Right ventricle myocardium inferior (tissue), 1 donor: ENCODE measurements at places on chromosomes 5 and 9. TPM values are rescaled to one million over a fixed set of nuclear protein-coding genes. Genes with fewer than 3 reads are reported as not detected.

NR6A1 gene
- total RNA-seq = 1.2 TPM

ADAMTS12 gene
- 2.1 TPM for total RNA-seq

SHC3 gene
- 1.1 TPM for total RNA-seq

PTRH1 gene
- total RNA-seq = 14.2 TPM

ZNF454 gene
- 1.8 TPM for total RNA-seq

ISL1 gene
- not detected for total RNA-seq

PCDHGB3 gene
- total RNA-seq = 7.3 TPM

NRG2 gene
- 1.9 TPM for total RNA-seq

THBS4 gene
- 32.9 TPM for total RNA-seq

SLC22A4 gene
- total RNA-seq = 0.57 TPM

SLC28A3 gene
- 1.0 TPM for total RNA-seq

FBP2 gene
- 0.54 TPM for total RNA-seq

- peak; percentile 55 for DNase-seq
Observed at GRCh38 chr5:176577312-176578176, 28.4 kb downstream of the CDHR2 start.

DNA sequence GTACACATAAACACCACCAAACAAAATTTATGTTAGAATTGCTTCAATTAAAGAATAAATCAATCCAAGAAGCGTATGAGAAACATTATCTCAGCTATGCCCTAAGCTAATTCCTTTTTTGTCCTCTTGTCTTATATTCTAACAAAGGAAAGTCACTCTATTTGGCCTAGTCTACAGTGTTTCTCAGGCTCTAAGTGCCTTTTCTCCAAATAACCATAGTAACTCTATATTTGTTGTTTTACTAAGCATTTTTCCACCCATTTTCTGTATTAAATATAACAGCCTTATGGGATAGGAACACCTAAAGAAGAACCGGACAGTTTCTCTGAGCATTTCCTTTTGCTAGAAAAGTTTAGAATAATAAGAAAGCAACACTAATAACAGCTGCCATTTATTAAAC is 120.1 kb upstream of the MTAP start:
- no peak for DNase-seq

- no peak for DNase-seq
Observed at GRCh38 chr5:149289301-149289700, 17.6 kb downstream of the AFAP1L1 start.

DNA sequence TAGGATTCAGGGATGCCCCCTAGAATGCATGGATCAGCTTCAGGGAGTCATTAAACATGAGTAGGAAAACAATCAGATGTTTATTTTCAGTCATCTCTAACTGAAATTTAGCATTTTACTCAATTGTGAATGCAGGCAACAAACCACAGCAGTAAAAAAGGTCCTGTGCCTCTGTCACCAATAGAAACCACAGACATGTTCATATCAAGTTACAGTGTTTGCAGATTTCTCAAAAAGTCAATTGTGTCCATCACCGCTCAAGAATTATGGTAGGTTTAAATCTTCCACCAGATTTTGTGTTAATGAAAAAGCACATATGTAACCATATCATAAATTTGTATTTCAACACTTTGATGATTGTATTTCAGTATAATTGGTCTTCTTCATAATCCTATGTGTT is 68.4 kb upstream of the SLC1A1 start:
- no peak for DNase-seq

- no peak for DNase-seq
Observed at GRCh38 chr5:133527311-133527710, 85.0 kb downstream of the FSTL4 start.

GRCh38 chr5:158456756-158457155 is 597.8 kb upstream of the CLINT1 start:
- no peak for DNase-seq

DNA sequence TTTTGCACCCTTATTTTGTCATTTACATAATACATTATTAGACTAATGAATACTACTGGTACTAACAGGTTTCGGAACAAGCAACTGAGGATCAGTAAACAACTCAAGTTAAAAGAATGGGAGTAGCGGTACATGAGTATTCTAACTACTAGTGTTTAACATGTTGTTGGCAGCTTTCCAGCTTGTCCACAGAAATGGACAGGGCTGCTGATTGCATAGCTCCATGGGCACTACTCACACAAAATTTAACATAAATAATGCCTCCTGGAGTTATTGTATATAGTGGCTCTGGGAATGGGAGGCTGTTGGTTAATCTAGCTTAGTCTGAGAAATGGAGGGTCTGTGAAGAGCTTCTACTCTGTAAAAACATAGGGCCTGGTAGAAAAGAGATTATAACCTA is 6.7 kb downstream of the NCBP1 start:
- no peak for DNase-seq

DNA sequence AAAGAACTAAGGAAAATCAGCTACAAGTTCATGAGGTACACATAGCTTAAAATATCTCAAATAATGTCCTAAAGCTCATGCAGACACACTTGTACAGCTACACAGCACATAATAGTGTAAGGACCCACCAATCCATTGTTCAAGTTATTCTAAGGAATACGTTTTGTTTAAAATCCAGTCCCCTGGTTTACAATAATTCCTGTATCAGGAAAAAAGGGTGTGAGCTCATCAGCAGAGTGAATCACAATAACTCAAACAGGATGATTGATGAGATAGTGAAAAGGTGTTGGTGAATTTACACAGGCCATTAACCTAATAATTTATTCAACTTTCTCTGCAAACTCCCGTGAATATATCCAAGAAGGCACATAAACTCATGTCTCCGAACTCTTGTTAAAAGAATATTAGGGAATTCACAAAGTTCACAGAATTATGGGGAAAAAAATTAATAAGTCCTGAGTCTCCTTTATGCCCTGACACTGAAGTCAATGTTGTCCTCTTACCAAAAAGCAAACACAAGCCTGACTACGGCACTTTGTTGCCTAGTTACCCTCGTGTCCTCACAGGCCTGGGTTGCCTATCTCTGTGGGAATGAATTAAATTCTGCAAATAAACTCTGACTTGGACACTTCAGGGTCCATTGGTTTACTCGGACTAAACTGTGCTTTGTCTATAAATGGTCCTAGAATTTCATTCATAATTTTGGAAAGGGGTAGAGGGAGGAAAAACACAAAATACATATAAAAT is 142.8 kb upstream of the PDE4D start:
- DNase-seq = no peak

GRCh38 chr5:96256795-96257470 is 176.1 kb downstream of the PCSK1 start:
- DNase-seq = peak; percentile 20

DNA sequence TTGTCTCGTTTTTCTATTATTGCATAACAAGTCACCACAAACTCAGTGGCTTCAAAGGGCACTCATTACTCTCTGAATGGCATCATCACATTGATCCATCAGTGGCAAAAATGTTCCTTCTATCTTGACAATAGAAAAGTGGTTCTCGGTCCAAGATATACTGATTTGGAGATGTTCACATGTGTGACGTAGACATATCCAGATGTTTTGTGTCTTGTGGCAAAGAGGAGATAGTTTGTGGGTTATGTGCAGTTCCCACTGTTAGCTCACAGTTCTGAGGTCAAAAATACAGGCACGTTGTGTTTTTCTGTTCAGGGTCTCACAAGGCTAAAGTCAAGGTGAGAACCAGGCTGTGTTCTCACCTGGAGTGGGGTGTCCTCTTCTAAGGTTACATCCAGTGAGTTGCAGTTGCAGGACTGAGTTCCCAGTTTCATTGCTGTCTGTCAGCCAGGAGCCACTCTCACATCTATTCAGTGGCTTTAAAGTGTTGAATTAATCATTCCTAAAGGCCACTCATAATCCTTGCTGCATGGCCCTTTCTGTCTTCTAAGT is 55.3 kb downstream of the GAS1 start:
- no peak for DNase-seq

DNA sequence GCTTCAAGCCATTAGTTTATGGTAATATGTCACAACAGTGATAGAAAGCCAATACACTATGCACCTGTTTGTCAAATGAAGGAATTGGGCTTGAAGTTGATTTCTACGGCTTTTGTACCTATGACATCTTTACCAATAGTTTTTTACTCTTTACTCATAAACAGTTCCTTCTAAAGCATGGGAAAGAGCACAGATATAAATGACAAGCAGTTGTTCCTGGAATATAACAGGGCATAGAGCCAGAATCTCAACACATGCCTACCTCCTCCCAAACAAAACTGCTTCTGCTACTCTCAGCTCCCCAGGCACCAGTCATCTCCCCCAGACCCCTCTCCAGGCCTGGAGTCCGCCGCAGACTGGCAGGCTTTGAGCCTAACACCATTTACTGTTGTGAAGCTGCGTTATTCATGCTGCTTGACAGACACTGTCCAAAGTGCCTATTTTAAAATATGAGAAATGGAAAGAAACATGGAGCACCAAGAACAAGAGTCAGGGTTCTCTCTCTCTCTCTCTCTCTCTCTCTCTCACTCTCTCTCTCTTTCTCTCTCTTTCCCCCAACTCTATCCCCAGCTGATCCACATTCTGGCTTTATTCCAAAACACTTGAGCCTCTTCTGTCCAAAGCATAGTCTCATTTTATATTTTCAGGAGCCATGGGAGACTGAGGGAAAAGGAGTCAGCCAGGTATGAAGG is 111.6 kb downstream of the ADRB2 start:
- DNase-seq = no peak

DNA sequence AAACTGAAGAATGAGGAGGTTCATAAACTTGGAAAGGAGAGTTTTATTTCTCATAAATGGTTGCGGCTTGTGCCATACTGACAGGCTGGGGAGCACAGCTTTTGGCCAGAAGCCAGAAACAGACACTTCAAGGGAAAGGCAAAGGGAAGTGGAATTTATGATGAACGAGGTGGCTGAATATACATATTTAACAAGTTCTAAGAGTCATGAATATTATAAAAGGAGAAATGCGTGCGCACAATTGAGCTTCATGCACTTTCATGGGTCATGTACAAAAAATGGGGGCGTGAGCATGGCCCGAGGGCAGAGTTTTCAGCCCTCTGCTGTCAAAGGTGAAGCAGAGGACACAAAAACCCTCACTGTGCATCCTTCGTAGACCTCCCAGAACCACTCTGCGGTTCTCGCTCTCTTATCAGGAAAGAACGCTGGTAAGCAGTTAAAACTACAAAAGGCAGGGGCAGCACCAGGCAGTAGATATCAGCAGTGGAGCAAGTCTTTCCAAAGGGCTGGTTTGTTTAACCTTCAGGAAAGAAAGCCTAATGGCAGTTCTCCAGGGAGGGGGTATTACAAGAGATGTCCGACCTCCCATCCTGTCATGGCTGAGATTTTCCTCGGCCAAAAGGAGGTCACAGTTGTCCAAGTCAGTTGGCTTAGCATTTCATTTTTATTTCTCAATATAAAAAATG is 29.0 kb downstream of the AUH start:
- no peak for DNase-seq

DNA sequence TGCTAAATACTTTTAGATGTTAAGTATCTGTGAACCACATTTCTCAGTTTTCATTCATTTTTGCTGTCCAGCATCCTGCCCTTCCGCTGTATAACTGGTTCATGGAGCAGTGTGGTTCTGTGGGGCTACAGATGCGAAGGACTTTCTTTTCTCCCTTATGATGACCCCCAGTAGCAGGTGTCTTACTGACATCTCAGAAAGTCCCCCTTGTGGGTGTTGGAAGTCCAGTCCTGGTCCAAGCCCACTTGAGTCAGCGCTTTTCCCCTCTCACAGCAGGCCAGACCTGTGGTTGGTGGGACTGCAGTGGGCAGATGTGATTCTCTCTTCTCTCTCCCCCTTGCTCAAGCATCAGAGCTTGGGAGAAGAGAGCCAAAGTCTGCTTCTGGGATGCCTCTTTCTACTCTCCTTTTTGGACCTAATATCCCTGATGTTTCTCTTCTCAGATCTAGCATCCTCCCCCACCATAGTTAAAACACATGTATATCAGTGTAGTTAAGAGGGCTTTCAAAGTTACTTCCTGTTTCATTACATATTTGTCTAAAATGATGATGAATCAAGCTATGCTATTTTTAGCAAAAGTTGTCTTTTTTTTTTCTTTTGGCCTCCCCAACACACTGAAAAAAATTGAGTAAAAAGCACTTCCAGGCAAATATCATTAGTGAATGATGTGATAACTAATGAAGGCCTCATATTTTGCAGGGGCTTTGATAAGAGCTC is 119.5 kb upstream of the ZNF618 start:
- no peak for DNase-seq

GRCh38 chr9:126642010-126642744 is 28.4 kb downstream of the LMX1B start:
- DNase-seq = no peak

GRCh38 chr9:129709438-129710168 is 43.2 kb downstream of the PTGES start:
- peak; percentile 56 for DNase-seq

DNA sequence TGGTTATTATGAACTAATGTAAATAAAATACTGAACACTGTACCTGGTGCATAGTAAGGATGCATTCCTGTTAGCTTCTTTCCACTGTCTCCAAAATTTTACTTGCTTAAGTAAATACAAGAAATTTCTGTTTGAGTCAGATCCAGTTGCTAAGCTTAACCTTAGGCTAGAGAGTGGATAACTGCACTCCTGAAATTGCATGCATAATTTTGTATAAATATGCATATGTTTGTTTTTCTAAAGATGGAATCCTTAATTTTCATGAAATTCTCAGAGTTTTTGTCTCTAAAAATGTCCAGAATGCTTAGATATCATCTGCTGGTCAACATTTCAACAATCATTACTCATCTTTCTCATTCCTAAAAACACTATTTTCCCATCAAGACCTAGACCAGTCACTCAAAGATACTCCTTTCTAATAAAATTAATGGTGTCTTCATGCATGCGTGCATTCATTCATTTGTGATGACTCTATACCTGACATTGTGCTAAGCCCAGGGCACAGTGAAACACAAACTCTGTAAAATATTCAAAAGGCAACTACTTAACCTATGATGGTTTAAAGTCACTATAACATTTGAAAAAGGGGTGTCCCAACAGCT is 284.8 kb downstream of the SEC61B start:
- no peak for DNase-seq

DNA sequence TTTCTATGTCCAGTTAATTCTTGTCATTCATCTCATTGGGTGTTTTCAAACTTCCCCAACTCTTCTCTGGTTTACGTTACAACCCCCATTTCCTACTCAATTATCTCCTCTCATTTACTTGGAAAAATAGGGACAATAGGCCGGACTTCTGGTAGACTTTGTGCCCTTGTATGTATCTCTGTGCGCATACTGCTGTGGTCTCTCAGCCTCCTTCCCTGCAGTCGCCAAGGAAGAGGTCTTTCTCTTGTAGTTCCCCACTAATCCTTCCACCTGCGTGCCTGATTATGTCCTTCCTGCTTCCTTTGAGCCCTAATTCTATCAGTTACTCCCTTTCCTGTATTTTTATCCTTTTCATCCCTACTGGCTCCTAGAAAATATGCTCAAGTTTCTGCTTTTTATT is 176.3 kb downstream of the GDNF start:
- no peak for DNase-seq
